ENCODE measurements at places on chromosomes 6 and 20.

- DNase-seq: no peak
Observed at GRCh38 chr6:79600812-79601609, 30.1 kb upstream of the SH3BGRL2 start.

DNA sequence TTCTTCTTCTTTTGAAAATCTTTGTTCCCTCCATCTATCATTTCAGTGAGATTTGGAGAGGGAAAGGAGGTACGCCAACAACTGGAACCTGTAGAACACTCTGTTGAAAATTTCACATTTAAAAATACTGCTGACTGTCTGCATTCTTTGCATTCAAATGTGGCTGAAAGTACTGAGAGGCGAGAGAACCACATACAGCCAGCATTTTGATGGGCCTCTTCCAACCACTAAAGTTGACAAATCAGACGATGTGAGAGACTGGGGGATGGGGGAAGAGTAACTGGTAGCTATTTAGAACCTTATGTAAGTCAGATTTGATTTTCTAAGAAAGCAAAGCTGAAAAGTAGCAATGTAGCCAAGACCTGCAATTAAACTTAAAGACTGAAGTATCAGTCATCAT is 77.5 kb downstream of the FKBP5 start:
- DNase-seq: peak; percentile 43

DNA sequence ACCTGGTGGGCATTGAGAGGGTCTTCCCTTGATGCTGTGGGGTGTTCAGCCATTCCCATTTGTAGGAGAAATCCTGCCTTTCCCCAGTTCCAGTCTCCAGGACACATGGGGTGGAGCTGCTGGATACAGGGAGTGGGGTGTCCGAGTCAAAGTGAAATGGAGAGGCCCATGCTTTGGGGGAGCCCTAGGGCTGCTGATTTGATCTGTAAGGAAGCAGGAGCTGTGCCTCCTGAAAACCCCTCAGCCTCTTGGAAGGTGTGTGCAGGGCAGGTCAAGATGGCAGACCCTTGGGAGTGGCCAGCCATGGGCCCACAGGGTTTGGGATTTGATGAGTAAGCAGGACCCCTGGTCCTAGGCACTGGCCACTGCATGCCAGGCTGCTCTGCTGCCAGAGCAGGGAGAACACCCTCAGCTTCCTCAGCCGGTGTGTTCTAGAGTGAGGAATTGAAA is 82.0 kb downstream of the SERAC1 start:
- no peak for DNase-seq

DNA sequence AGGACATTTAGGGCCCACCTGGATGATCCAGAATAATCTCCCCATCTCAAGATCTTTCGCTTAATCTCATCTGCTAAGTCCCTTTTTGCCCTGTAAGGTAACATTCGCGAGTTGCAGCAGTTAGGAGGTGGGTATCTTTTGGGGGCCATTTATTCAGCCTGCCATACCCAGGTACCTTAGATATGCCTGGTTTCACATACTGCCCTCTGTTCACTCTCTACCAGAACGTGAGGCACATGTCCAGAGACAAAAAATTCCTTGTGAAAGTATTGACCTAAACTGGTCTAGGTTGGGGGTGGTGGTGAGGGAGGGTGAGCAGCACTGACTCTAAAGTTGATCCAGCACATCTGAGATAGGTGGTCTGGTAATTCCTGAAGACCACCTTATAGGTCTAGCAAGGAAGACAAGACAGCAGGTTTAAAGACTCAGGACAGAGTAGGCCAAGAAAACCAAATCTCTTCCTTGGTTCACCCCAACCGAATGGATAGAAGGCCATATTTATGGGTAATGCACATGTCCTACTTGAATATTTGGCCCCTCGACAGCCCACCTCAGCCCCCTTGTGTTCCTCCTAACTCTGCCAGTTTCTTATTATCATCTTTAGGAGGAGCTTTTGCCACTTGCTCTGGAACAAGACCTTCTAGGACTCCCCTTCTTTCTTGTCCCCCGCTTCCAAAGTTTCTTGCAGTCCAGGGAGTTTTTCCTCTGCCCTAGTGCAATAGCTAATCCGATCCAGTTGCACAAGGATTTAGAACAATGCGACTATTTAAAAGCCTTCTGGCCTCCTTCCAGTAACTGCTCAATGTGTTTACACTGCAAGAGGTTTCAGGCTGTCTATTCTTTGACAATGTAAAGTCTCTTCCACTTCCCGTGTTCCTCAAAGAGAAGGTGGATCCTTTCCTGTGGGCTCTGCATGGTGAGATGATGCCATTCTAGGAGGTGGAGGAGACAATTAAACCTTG is 213.0 kb upstream of the LAMP5 start:
- DNase-seq: no peak

DNA sequence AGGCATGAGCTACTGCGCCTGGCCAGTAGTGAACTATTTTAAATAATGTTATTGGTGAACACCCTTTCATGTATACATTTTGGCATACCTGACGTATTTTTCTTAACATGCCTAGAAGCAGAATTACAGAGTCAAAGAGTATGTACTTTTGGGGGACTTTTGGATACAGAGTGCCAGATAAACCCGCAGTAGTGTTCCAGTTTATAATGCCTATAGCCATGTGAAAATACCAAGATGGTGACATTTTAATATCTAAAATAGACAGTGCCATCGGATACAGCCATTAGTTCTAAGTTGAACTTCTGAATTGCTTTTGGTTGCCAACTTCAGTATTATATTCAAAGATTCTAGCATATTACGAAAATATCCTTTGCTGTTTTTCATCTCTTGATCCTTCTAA is 20.3 kb downstream of the TM9SF4 start:
- DNase-seq: no peak

DNA sequence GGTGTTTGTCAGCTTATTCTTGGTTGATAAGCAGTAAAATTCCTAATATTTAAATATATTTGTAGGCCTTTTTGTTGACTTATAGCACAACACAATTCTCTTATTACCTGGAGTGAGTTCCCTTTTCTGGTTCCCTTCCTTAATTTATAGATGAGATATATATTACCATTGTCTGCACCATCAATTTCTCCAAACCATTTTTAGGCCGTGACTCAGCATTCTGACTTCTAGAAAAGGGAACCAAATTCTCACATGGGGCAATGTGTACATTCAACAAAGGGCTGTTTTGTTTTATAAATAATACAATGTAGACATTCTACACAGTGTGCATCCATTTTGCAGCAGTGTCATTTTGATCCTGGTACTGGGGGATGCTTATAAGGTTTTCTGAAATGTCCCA is 52.8 kb downstream of the NCOA7 start:
- no peak for DNase-seq

DNA sequence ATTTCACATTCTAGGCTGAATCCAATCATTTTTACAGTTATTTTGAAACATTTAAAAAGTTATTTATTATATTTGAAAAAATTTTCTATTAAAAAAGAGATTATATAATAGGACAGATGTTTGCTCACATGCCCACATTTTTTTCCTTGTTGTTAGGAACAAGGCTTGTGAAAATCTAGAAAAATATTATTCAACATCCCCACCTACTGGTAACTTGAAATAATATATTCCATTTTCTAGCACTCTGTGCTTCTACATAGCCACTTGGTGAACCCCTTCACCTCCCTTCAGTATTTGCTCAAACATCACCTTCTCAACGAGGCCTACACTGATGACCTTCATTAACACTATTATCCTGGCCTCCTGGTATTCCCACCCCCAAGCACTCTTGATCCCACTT is 18.3 kb upstream of the GPRC6A start:
- DNase-seq: no peak

DNA sequence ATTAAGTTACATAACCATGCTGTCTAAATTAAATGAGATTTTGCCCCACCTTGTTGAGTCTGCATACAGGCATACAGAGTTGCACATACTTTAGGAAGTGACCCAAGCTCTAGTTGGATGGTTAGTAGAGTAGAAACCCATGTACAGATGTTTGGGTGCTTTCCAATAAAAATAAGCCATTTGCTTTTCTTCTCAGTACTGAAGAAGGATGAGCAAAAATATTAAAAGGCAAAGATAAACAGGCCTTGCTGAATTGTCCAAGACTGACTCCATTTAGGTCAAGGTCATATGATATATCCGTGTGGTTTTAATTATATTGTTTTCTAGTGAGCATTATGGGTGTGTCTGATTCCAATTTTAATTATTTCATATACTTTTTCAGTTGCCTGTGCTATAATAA is 589.4 kb downstream of the RFPL4B start:
- DNase-seq: no peak

DNA sequence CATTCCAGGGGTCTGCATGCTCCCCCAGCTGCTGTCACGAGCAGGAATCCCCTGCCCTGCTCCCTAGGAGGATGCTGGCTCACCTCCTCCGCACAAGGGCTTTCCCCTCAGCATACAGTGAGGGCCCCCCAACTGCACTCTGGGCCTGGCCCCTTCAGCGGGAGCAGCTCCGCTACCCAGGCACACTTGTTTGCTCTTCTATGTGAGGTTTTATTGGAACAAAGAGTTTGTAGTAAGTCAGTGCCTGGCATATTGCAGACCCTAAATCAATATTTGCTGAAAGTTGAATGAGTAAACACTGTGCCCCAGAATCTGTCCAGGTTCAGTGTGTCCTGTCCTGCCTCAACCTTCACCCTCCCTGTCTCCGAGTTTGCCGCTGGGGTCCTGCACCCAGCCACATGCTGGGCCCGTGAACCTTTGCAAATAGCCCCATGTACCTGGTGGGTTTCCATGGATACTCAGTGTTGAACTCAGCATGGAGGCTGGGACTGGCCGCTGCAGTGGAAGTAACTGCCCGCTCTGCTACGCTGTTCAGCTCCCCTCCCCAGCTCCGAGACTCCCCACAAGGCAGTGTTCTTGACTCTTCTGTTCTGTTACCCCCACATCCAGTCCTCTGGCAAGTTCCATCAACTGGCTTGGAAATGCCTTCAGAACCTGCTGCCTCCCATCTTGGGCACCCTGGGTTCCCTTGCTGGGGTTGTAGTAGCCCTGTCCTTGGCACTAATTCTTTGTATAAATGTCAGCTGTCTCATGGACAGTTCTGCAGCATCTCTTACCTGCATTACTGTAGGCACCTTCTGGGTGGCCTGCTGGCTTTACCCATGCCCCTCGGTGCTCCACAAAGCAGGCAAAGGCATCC is 15.7 kb downstream of the SLC22A1 start:
- no peak for DNase-seq

- no peak for DNase-seq
Observed at GRCh38 chr20:341682-342081, 5.2 kb upstream of the NRSN2 start.

DNA sequence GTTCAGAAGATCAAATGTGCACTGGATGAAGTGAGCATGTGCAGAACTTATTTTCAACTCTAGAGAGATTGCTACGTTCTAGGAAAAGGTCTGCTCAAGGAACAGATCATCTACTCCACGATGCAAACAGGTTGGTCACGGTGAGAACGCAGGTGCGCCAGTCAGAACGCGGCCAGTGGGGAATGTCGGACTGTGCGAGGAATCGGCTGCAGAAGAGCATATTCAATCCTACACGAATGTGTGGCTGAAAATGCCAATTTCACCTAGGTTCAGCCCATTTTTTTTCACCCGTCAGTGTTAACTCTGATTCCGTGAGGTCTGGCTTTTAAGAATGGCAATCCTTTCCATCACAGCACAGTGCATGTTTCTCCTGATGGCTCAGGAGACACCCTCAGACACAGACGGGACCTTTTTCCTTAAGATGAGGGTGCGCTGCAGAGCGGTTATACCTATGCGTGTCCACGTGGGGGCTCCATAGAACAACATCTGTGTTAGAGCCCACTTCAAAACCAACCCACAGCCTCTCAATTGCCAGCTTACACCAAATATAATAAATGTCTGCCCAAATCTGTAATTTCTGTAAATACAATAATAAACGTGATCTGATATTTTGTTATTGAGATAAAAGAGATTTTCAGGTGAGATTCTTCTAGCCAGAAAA is 250.4 kb downstream of the FOXA2 start:
- peak; percentile 9 for DNase-seq

DNA sequence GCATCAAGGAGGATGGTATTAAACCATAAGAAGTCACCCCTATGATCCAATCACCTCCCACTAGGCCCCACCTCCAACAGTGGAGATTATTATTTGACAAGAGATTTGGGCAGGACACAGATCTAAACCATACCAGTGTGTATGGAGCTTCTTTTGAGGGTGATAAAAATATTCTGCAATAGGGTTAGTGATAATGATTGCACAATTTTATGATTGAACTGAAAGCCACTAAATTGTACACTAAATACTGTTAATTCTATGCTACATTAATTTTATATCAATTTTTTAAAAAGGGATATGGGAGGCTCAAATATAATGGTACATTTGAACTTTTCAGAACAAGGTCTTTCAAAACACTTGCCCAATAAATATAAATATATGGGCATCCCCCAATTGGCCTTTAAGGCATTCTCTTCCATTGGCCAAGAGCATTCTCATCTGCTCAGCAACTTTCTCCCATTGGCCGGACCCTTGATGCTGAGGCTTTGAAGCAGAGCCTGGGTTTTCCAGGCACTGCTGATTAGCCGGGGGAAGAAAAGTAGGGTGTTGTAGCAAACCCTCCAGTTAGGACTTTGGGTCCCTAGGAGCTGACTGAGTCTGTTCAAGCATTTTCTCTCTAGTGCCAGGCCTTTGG is 209.9 kb downstream of the LRFN2 start:
- no peak for DNase-seq

DNA sequence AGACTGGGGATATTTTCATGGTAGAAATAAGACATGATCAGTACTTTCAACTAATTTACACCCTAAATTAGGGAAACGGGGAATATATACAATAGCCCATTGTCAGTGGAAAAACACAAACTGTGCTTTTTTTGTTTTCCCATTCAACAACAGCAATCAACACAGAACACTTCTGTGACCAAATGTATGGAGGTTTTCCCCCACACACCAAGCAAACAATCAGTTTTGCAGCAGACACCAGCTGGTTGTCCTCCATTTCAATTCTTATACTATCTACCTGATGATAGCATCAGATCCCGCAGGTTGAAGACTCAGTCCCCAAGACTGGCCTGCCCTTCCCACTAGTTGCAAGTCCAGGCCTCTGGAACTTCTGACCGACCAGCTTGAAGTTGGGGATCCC is 4.5 kb downstream of the HINT3 start:
- no peak for DNase-seq

GRCh38 chr6:102986086-102986485 is 1592.6 kb downstream of the GRIK2 start:
- no peak for DNase-seq

DNA sequence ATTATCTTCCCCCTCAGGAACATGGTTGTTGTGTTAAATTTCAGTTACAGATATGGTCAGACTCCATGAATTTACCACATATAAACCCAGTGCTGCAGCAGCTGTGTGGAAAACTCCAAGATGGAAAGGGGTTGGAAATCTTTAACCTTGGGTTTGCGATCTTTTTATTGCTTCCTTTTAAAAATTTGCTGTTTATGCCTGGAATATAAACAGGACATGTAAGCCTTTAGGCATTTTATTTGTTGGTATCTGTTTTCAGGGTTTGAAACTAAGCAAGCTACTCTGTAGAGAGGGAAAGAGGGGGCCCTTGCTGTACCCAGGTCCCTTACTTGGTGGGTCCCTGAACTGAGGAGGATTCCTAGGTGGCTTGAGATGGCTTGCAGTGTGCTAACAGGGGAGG is 778 bp downstream of the PKIG start:
- DNase-seq: no peak

DNA sequence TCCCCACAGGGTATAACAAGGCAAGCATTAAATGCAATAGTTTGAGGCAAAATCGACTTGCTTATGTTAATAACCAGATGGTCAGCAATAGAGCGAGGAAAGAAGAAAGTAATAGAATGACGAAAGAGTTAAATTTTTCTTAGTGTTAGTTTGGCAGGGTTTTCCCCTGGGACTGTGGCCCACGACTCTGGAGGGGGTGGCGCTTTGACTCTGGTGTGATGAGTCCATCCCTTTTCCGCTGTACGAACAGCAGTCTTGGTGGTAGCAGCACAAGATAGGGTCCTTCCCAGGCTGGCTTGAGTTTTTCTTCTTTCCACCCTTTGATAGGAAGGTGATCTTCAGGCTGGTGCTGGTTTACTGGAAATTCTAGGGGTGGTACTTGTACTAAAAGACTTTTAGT is 69.2 kb upstream of the GMDS start:
- DNase-seq: no peak

Data from CD4-positive, alpha-beta T cell treated with Interleukin-6 at 100 ng/mL for 8 hours (primary cell).